ENCODE measurements at places on chromosomes 6 and 20.

- no peak for DNase-seq
Measured at GRCh38 chr6:42389736-42390135, 62.0 kb downstream of the TRERF1 start.

DNA sequence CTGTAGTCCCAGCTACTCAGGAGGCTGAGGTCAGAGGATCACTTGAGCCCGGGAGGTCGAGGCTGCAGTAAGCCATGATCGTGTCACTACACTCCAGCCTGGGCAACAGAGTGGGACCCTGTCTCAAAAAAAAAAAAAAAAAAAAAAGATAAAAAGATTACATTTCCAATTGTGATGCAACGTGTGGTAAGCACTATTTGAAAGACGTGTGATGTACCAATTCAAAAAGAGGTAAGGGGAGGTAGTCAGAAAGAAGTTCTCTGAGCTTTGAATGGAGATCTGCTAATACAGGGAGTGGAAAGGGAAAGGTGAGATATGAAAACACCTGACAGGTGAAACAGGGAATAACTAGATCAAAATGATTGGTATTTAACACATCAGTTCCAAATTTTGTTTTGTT, 11.9 kb downstream of the GOPC start:
- DNase-seq = no peak

- peak; percentile 24 for DNase-seq
Measured at GRCh38 chr20:1330075-1330830, 1.3 kb upstream of the SDCBP2 start.

- DNase-seq = no peak
Measured at GRCh38 chr6:89215391-89215790, 1.8 kb downstream of the GABRR1 start.

- no peak for DNase-seq
Measured at GRCh38 chr6:29200767-29201662, 30.3 kb downstream of the OR2J2 start.

- DNase-seq = no peak
Measured at GRCh38 chr20:41293269-41294037, 24.1 kb downstream of the ZHX3 start.

DNA sequence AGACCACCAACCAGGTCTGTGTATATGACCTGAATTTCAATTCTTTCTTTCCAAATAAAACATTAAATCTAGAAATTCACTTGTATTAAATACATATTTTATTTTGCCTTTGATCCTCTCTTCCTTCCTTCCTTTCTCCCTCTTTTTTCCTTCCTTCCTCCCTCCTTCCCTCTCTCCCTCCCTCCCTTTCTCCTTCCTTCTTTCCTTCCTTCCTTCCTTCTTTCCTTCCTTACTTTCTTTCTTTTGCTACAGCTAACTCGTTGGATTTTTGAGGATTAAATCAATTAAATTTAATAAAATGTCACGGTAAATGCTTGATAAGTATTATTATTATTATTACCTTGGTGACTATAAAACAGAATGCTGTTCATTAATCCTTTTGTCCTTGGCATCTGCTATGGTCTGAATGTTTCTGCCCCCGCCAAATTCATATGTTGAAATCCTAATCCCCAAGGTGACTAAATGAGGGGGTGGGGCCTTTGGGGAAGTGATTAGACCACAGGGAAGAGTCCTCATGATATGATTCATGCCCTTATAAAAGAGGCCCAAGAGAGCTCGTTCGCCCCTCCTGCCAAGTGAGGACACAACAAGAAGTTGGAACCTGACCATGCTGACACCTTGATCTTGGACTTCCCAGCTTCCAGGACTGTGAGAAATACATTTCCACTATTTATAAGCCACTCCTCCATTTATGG, 67.6 kb upstream of the BTBD3 start:
- peak; percentile 77 for DNase-seq

DNA sequence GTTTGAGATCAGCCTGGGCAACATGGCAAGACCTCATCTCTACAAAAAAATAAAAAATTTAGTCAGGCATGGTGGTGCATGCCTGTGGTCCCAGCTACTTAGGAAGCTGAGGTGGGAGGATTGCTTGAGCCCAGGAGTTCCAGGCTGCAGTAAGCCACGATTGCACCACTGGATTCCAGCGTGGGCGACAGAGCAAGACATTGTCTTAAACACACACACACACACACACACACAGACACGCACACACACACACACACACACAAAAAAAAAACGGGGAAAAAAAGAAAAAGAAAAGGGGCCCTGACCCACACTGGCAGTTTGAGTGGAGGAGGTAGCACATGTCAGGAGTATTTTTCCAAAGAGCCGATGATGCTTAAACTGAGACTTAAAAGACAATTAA, 122.2 kb downstream of the AFG1L start:
- no peak for DNase-seq

- no peak for DNase-seq
Measured at GRCh38 chr20:43235998-43236397, 46.3 kb upstream of the PTPRT start.

DNA sequence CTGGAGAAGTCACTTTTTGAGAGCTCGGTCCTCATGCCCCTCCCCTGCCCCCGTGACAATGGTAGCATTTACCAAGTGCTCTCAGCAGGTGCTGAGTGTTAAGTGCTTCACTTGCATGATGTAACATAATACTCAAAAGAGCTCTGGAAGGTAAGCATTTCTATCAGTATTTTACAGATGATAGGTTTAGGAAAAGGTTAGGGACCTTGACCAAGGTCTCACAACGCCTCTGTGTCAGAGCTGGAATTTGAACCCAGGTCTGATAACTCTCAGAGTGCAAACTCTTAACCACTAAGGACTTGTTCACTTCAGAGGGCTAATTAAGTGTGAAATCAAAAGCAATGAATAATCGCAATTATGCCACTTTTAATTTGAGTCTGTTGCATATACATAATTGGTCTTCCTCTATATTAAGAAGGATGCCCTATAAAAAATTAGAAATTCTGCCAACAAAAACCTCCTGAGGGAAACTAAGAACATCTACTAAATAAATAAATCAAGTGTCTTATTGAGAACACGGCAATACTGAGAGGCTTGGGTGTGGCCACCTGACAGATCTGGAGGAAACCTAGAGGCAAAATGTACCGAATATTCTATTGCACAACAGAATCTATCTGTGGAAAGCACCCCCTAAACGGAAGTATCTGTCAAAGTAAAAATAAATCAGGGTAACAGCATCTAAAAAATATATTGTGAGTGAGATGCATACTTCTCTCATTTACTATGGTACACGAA, 109.8 kb downstream of the BACH2 start:
- DNase-seq = no peak

DNA sequence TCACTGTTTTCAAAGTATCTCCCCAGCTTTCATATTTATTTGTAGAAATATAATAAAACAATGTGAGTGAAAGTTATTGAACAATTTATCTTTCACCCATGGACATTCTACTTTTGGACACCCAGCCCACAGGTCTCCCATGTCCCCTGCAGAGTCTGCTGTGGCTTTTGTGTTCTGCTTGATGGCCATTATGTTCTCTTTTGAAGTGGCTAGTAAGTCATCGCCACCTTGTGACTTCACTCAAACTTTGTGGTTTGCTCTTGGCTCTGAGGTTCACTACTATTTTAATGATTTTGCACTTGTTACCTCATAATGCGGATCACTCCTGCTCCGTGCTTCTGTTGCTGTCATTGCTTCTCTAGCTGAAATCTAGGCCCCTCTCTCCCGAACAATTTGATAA, 10.2 kb upstream of the DEFB113 start:
- DNase-seq = no peak

DNA sequence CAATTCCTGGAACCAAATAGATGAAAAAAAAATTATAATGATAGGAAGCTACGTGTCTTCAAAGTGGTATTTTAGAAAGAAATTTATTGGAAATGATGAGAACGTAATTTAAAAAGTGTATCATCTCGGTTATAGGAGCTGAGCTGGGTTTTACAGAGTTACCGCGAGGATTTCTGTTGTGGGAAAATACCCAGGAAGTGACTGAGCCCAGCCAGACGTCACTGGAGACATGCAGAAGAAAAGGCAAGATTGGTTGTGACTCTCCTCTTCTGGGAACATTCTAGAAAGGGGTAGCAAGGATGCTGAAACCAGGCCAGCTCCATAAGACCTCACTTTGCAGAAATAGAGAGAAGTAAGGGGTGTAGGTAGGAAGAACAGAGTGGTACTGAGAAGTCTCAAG, 95.9 kb upstream of the ADGRF1 start:
- no peak for DNase-seq

GRCh38 chr6:165110860-165111259, 198.5 kb downstream of the C6orf118 start:
- no peak for DNase-seq

- no peak for DNase-seq
Measured at GRCh38 chr20:8361006-8361652, 229.1 kb downstream of the PLCB1 start.

DNA sequence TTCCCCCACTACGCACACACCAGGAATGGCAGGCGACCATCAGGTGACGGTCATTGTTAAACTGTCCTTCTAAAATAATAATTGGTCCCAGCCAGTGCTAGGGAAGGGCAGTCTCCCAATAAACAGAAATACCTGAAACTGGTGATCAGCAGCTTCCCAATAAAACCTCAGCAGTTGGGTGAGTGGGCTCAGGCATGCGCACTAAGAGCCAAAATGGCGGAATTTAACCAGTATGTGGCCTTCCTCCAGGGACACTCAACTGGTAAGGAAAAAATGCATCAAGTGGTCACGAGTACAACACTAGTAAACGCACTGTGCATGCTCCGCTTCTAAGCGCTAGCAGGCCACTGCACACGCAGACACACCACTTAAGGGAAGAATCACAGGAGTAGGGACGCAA, 34.8 kb downstream of the F13A1 start:
- no peak for DNase-seq

DNA sequence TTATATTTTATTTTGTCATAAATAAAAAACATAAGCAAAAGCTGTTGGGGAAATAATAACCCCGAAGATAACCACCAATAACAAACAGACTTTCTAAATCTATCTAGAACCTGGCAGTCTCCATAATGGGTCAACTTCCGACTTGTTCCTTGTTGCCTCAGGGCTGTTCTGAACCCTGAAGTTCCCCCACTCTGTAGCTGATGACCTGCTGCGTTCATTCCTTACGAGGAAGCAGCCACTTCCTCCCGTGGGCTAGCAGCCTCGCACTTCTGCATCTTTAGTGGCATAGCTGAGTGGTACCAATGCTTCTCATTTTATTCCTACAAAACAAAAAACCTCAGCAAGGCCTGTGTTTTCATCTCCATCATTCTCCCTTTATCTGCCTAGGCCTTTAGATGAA, 103.0 kb downstream of the PLEKHG1 start:
- no peak for DNase-seq

- peak; percentile 58 for DNase-seq
Measured at GRCh38 chr6:30884521-30885480, 482 bp downstream of the DDR1 start.

DNA sequence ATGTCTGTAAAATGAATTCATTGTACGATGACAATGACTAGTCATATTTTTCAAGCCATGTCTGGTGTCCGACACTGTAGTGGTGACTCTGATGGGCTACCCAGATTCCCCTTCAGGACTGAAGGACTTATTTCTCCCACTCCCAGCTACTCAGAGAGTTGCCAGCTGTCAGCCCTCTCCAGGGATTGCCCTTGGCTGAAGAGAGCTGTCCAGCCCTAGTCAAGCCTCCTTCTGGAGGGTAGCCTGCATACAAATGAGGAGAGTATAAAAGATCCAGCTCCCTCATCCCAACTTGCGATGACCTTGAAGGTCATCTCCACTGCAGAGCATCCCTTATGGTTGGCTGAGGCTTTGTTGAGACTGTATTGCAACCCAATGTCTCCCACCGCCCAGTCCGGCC, 29.9 kb downstream of the JPH2 start:
- no peak for DNase-seq

- DNase-seq = no peak
Measured at GRCh38 chr6:140078561-140079125, 704.2 kb upstream of the CITED2 start.

DNA sequence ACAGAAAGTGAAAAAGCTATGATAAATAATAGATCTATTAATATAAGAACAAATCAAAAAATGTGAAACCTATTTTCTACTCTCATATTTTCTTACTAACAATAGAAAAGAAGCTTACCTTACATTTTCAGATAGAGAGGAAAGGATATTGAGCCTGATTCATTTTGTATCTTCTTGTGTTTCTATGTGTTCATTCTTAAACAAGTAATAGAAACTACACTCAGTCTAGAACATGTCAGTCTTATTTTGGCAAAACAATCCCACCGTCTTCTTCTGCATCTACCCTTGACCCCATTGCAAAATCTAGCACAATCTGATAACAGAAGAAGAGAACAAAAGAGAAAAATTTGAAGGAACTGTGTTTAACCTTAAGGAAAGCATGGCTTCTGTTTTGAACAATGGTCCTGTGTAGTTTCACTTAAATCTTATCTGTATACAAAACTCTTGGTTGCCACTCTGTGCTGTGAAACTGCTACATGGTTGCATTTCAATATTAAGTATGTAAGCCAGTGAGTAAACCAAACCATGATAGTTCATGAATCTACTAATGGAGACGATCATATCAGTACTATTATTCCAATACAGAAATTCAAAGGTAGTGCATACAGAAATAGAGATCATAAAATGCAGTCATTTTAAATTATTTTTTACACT, 69.5 kb upstream of the LGSN start:
- no peak for DNase-seq

DNA sequence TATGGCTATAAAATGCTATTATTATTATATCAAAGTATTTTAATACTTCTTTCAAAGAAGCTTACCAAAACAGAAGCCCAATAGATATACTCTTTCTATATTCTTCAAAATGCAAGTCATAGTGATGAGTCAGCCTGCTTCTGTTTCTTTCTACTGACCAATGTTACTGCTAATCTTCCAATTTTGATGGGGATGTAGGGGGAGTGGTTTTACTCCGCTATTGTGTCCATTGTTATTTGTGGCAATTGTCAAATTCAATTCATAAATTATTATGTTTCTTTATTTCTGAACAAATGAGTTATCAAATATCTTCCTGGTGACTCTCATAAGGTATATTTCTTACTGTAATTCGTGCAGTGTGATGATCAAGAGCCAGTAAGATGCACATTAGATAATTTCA, 221.5 kb upstream of the DEFB112 start:
- DNase-seq = no peak

GRCh38 chr6:44234101-44235025, 11.0 kb downstream of the SLC29A1 start:
- DNase-seq = no peak

GRCh38 chr6:170456886-170457698, 96.0 kb downstream of the PSMB1 start:
- no peak for DNase-seq

All from LoVo (cell line).